Naive thymus-derived CD4-positive, alpha-beta T cell (primary cell): ENCODE measurements at places on chromosomes 2 and 18. TPM values are rescaled to one million over a fixed set of nuclear protein-coding genes. Genes with fewer than 3 reads are reported as not detected.

OR6B2 gene
- total RNA-seq, result not detected

TGIF1 gene
- 63.5 TPM for total RNA-seq

CIAO1 gene
- 62.7 TPM for total RNA-seq

PCGF1 gene
- total RNA-seq, result 25.7 TPM

RGPD3 gene
- total RNA-seq, result 0.47 TPM

MBP gene
- 116 TPM for total RNA-seq

GRCh38 chr2:71597756-71598155 is 144.4 kb downstream of the DYSF start:
- no peaks in the 10 kb centered on the region for H3K4me1 ChIP-seq
- no peaks in the 10 kb centered on the region for H3K27me3 ChIP-seq
- H3K27ac ChIP-seq, result no peak overlapping the region
- no peaks in the 10 kb centered on the region for H3K36me3 ChIP-seq
- DNase-seq, result no peak

- DNase-seq, result no peak
- no peaks in the 10 kb centered on the region for H3K4me1 ChIP-seq
- no peaks in the 10 kb centered on the region for H3K27me3 ChIP-seq
- no peak overlapping the region for H3K27ac ChIP-seq
- no peaks in the 10 kb centered on the region for H3K36me3 ChIP-seq
These were observed 465.4 kb downstream of the ZNF804A start for GRCh38 chr2:185063761-185064160.

DNA sequence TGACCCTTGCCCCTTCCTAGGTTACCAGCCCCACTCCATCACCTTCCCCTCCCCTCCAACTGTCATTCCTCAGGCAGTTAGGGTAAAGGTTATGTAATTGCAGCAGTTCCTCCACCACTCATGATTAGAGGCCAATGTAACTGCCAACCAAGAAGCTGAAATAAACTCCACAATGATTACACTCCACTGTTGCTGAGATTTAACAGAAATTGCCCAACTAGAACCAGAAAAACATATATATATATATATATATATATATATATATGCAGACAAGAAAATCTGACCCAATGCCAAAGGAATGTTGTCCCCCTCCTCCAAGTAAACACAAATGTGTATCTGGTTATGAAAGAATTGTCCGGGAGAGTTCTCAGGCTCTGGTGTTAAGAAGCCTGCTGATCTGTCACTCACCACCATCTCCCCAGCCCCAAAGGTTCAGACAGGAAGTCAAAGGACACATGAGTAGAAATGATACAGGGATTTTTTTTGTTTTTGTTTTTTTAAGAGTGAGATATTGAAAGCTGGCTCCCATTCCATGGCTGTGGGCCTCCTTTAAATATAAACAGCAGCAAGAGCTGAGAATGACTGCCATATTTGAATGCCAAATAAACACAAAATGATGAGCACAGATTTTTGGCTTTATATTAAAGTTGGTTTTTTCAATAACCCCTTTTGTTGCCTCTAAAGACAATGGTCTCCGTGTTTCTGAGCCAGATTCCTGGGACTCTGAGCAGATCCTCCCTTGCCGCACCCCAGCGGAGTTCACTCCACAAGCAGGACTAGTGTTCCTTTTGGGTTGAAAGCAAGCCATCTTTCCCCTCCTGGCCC is 127.2 kb upstream of the MAPRE2 start:
- no peak overlapping the region for H3K4me3 ChIP-seq
- H3K27ac ChIP-seq, result no peak overlapping the region
- no peaks in the 10 kb centered on the region for H3K27me3 ChIP-seq
- DNase-seq, result no peak
- H3K4me1 ChIP-seq, result no peaks in the 10 kb centered on the region

DNA sequence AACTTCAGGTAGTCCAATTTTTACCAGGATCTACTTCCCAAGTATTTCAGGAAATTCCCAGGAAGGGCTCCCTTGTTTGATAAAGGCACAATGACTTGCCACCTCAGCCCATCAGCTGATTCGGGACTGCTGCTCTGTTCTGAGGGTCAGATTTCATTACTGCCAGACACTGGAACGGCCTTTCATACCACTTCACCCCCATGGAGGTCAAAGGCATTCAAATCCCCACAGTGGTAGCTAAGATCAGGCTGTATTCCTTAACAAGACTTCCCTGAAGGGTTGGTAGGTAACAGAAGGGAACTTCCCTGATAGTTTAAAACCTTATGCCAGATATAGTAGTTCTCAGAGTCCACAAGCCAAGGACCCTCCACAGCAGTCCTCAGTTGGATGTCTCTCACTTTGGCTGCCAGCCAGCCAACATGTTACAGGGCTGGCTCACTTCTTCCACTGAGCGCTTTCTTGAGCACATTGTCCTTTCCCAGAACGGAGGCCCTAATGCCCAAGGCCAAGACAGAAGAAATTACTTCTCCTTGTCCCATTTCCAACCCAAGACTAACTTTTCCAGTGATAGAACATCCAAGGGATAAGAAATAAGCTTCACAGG is 40.0 kb upstream of the GLS start:
- no peaks in the 10 kb centered on the region for H3K36me3 ChIP-seq
- DNase-seq, result no peak
- no peak overlapping the region for H3K27ac ChIP-seq
- no peak overlapping the region for H3K4me3 ChIP-seq

DNA sequence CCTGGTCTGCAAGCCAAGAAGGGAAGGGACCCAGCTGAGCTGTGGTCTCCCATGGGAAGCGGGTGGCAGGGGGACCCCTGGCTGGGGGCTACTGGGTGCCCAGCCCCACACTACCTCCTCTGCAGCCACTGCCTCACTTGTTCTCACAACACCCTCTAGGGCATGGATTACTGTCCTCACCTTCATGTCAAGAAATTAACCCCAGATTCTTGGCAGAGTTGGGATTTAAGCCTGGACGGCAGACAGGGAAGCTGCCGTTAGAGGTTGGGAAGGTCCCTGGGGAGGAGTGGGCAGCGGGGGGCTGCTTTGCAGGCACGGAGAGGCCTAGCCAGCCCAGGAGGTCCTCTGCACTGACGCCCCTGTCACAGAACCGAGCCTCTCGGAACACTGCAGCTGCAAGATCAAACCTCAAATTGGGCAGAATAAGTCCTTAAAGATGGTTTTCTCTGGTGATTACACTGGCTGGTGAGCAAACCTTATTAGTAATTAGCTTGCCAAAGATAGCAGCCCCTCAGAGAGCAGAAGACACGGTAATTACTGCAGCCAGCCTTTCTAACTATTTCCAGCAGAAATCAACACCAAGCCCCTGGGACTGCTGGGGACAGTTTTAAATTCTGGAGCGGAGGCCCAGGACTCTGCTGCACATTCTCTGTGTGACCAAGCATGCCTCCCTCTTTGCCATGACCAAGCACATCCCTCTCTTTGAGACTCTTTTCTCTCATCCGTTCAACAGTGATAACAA is 35.9 kb downstream of the KCNF1 start:
- no peak for DNase-seq
- no peak overlapping the region for H3K4me3 ChIP-seq
- H3K27me3 ChIP-seq, result no peaks in the 10 kb centered on the region
- H3K36me3 ChIP-seq, result no peaks in the 10 kb centered on the region
- H3K27ac ChIP-seq, result no peak overlapping the region

GRCh38 chr2:9985531-9986328 is 34.2 kb downstream of the GRHL1 start:
- H3K4me3 ChIP-seq, result no peak overlapping the region
- no peaks in the 10 kb centered on the region for H3K4me1 ChIP-seq
- H3K27me3 ChIP-seq, result no peaks in the 10 kb centered on the region
- no peaks in the 10 kb centered on the region for H3K36me3 ChIP-seq

- peak overlapping the region; percentile 41 for H3K4me3 ChIP-seq
- peaks cover 10% of the 10 kb centered on the region for H3K4me1 ChIP-seq
- H3K27ac ChIP-seq, result no peak overlapping the region
- DNase-seq, result peak; percentile 1
- H3K27me3 ChIP-seq, result no peaks in the 10 kb centered on the region
These were observed 675 bp upstream of the SPIRE1 start for GRCh38 chr18:12658426-12659138.

DNA sequence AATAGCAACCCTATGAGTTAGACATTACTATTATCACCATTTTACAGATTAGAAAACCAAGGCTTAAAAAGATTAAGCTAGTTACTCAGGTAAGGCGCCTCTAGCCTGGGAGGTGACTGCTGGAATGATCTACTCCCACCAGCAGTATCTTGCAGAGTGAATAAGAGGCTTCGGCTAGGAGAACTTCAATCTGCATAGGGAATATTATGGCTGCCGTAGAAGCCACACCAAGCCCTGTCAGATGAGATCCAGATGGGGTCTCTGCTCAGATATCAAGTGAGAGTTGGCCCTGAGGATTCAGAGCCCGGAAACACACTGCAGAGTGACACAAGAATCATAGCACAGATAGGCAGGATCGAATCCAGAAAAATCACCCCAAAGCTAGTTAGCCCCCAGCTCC is 21.5 kb upstream of the PKDCC start:
- H3K4me3 ChIP-seq, result no peak overlapping the region
- H3K27ac ChIP-seq, result no peak overlapping the region
- no peak for DNase-seq

DNA sequence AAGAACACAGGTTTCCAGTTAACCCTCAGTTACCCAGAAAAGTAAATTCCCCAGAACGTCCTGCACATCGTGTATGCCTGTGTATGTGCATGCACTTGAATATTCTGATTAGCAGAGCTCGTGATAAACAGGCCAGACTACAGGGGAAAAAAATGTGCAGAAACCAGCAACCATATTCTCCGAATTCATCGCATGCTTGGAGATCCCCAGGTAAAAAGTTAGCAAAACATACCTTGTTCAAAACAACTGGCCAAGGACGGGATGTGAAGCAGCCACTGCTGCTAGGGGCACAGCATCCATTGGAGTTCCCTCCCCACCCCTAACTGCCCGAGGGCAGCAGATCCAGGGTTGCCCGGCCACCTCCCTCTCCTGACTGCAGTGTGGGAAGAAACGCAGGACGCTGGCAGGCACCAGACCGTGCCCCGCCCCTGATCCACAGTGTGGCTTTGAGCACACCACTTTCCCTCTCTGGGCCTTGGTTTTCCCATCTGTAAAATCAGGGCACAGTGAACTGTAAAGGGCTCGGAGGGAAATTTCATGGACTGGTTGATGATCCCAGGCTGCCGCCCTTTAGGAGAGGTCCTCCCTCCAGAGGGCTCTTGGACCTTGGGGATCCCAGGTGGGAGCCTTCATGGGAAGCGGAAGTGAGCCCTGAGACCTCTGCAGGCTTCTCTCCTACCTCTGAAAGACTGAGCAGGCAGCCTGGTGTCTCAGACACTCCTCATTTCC is 11.9 kb upstream of the ARID5A start:
- DNase-seq, result peak; percentile 6
- no peak overlapping the region for H3K27ac ChIP-seq
- no peaks in the 10 kb centered on the region for H3K36me3 ChIP-seq
- no peaks in the 10 kb centered on the region for H3K27me3 ChIP-seq
- peaks cover 29% of the 10 kb centered on the region for H3K4me1 ChIP-seq

DNA sequence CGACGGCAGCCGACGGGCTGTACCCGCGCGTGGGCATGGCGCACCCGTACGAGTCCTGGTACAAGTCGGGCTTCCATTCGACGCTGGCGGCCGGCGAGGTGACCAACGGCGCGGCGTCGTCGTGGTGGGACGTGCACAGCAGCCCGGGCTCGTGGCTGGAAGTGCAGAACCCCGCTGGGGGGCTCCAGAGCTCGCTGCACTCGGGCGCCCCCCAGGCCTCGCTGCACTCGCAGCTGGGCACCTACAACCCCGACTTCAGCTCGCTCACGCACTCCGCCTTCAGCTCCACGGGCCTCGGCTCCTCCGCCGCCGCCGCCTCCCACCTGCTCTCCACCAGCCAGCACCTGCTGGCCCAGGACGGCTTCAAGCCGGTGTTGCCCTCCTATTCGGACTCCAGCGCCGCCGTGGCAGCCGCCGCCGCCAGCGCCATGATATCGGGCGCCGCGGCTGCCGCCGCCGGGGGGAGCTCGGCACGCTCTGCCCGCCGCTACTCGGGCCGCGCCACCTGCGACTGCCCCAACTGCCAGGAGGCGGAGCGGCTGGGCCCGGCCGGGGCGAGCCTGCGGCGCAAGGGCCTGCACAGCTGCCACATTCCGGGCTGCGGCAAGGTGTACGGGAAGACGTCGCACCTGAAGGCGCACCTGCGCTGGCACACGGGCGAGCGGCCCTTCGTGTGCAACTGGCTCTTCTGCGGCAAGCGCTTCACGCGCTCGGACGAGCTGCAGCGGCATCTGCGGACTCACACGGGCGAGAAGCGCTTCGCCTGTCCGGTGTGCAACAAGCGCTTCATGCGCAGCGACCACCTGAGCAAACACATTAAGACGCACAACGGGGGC is 2.0 kb downstream of the SP9 start:
- no peaks in the 10 kb centered on the region for H3K36me3 ChIP-seq
- H3K4me1 ChIP-seq, result peaks cover 31% of the 10 kb centered on the region
- DNase-seq, result no peak
- H3K27ac ChIP-seq, result no peak overlapping the region

GRCh38 chr18:24317370-24317769 is 80.3 kb downstream of the OSBPL1A start:
- no peaks in the 10 kb centered on the region for H3K27me3 ChIP-seq
- no peaks in the 10 kb centered on the region for H3K4me1 ChIP-seq
- no peaks in the 10 kb centered on the region for H3K36me3 ChIP-seq

DNA sequence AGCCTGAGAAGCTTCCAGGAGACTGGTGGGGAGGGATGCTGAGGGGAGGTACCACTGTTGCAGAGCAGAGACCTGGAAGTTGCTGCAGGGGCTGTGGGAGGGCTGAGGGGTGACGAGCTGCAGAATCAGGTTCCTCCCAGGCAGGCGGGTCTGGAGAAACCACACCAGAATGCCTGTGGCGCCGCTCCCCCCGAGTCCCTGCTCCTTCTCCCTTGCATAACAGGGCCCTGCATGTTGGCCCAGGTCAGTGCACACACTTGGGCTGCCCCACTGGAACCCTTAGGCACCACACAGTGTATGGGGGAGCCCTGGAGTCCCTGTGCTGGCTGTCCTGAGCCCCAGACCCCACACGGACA is 60.4 kb downstream of the ARL4C start:
- no peaks in the 10 kb centered on the region for H3K27me3 ChIP-seq
- no peaks in the 10 kb centered on the region for H3K36me3 ChIP-seq
- H3K4me1 ChIP-seq, result peaks cover 65% of the 10 kb centered on the region
- no peak for DNase-seq
- H3K4me3 ChIP-seq, result no peak overlapping the region
- peak overlapping the region; percentile 75 for H3K27ac ChIP-seq

DNA sequence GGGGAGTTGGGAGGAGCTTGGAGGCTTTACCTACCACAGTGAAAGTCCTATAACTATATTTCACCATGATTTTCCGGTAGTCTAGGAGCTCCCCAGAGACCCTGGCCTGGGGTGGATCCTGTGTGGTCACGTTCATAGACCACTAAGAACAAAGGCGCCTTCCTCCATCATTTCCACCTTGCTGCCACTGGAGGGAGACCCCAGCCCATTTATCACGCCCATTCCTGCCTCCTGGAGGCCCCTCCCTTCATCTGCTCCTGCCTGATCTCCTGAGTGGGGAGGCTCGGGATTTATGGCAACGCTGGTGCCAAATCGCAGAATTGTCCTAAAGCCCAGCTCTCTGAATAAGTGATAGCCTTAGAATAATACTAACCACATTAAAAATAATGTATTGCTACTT is 507.6 kb upstream of the SPHKAP start:
- H3K36me3 ChIP-seq, result no peaks in the 10 kb centered on the region
- no peak overlapping the region for H3K4me3 ChIP-seq
- H3K27ac ChIP-seq, result no peak overlapping the region
- no peaks in the 10 kb centered on the region for H3K27me3 ChIP-seq
- H3K4me1 ChIP-seq, result no peaks in the 10 kb centered on the region
